ENCODE measurements at places on chromosomes 12 and 14. TPM values are rescaled to one million over a fixed set of nuclear protein-coding genes. Genes with fewer than 3 reads are reported as not detected.

Gene DPF3
- 0.37 TPM for polyA plus RNA-seq

Gene AJUBA
- polyA plus RNA-seq: 1.6 TPM

Gene CPM
- 74.8 TPM for polyA plus RNA-seq

Gene MLXIP
- 30.7 TPM for polyA plus RNA-seq

Gene EFS
- 11.1 TPM for polyA plus RNA-seq

Gene TAS2R8
- not detected for polyA plus RNA-seq

Gene KCNMB4
- 0.58 TPM for polyA plus RNA-seq

Gene TSHR
- polyA plus RNA-seq: 0.12 TPM

Gene PIWIL1
- polyA plus RNA-seq: not detected

Gene HELB
- 0.86 TPM for polyA plus RNA-seq

Gene KRT71
- polyA plus RNA-seq: not detected

Gene ADAM21
- polyA plus RNA-seq: 0.12 TPM

Gene RPGRIP1
- polyA plus RNA-seq: 0.07 TPM

Gene KCNA1
- polyA plus RNA-seq: 0.11 TPM

Gene TPPP2
- polyA plus RNA-seq: not detected

Gene PPP2R3C
- polyA plus RNA-seq: 8.4 TPM

Gene AMHR2
- polyA plus RNA-seq: 0.10 TPM

Gene PTPRR
- polyA plus RNA-seq: 0.08 TPM

Gene PPFIA2
- polyA plus RNA-seq: 0.02 TPM

Gene SPX
- 9.0 TPM for polyA plus RNA-seq

Gene TAS2R46
- not detected for polyA plus RNA-seq

Gene TEAD4
- 11.8 TPM for polyA plus RNA-seq

Gene LTBR
- 132 TPM for polyA plus RNA-seq

Gene ARHGEF40
- polyA plus RNA-seq: 67.2 TPM

Gene STAB2
- 0.30 TPM for polyA plus RNA-seq

Gene NXPH4
- 2.0 TPM for polyA plus RNA-seq

Gene KRT76
- polyA plus RNA-seq: not detected

Measured in adipose tissue (tissue), 3 donors.